ENCODE measurements at places on chromosomes 6 and 20.
A peak's percentile ranks its signal among the peaks of the same experiment; 100 is the strongest.

DNA sequence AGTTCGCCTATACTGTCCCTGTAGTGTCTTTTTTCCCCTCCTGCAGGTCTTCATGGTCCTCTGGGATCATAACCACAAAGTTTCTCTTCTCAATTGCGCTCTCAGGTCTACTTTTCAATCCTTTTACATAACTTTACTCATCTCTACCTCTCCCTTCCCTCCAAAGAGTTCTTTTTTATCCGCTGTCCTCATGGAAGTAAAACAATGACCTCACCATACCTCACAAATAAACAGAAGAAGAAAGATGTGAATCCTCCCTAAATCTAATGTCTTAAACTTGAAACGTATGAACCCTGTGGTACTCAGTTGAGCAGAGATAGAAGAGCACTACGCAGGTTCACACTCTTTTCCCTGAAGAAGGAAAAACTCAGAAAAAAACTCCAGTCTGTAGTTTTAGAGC is 12.1 kb upstream of the HLA-DQA1 start:
- no peak overlapping the region for H3K4me3 ChIP-seq
- H3K27ac ChIP-seq = no peak overlapping the region
- no peaks in the 10 kb centered on the region for H3K27me3 ChIP-seq
- H3K4me1 ChIP-seq = peaks cover 23% of the 10 kb centered on the region
- no peaks in the 10 kb centered on the region for H3K36me3 ChIP-seq

DNA sequence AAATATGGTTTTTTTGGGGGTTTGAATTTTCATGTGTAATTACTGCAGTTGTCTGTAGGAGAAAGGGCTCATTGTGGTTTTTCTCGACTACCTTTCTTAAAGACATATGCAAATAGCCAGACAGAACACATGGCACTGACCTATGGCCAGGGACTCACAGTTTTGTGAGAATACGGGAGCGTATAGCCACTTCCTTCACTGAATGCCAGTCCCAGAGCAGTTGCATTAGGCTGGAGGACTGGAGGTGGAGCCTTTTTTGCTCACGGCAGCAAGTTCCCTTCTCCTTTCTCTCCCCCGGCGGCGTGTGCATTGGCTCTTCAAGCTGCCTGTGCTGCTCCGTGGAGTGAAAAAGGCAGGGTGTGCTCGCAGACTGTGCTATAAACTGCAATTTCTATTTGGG is 114.9 kb downstream of the AKAP7 start:
- no peak overlapping the region for H3K27ac ChIP-seq
- DNase-seq = peak; percentile 10
- no peaks in the 10 kb centered on the region for H3K4me1 ChIP-seq
- H3K27me3 ChIP-seq = no peaks in the 10 kb centered on the region
- H3K36me3 ChIP-seq = no peaks in the 10 kb centered on the region

- H3K4me1 ChIP-seq = peaks cover 14% of the 10 kb centered on the region
- 0 out of 2 replicates have a peak, but pooled peaks cover 5% of the 10 kb centered on the region for H3K27me3 ChIP-seq
- DNase-seq = no peak
- no peak overlapping the region for H3K27ac ChIP-seq
- H3K36me3 ChIP-seq = no peaks in the 10 kb centered on the region
Observed at GRCh38 chr20:32999603-33000250, 4.5 kb downstream of the SUN5 start.

- no peak for DNase-seq
- no peak overlapping the region for H3K27ac ChIP-seq
- H3K4me3 ChIP-seq = no peak overlapping the region
- H3K36me3 ChIP-seq = no peaks in the 10 kb centered on the region
- H3K27me3 ChIP-seq = no peaks in the 10 kb centered on the region
Observed at GRCh38 chr6:11929241-11929835, 82.8 kb upstream of the HIVEP1 start.
